ENCODE measurements at places on chromosomes 2 and 18.

DNA sequence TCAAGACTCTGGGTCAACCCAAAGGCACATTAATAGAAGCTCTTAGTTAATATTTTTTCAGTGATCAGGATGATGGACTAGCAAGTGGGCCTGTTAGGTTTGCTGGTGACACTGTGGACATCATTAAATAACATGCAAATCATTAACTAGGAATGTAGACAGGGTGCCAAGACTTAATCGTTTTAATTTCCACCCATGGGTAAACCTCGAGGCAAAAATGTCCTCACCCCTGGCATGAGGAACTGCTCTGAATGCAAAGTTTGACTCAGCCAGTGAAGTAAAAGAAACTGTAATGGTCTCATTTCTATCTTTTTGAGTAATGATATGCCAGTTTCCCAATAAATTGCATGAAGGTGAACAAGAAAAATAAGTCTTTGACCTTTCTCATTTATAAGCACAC, 152.6 kb upstream of the MEX3C start:
- DNase-seq, result no peak

DNA sequence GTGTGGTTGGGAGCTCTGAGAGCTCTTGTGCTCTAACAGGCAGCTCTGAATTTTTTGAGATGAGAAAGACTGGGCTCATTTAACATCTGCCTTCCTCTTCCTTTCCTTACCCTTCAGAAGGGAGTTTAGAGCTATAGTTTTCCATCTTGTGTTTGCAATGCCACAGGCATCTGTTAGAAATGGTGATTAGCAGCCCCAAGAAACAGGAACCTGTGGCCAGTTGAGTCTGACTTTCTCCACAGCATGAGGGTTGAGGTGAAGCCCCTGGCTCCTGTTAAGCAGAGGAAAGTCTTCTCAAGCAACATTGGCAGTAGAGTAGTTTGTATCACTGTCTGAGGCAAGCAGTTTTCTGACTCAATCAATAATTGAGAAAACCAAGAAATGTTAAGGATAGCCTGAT, 577.4 kb downstream of the ZEB2 start:
- no peak for DNase-seq

- DNase-seq, result no peak
Observed at GRCh38 chr2:121567452-121567851, 36.8 kb downstream of the RNU4ATAC start.

- DNase-seq, result no peak
Observed at GRCh38 chr2:191152482-191153240, 1.9 kb upstream of the STAT4 start.

DNA sequence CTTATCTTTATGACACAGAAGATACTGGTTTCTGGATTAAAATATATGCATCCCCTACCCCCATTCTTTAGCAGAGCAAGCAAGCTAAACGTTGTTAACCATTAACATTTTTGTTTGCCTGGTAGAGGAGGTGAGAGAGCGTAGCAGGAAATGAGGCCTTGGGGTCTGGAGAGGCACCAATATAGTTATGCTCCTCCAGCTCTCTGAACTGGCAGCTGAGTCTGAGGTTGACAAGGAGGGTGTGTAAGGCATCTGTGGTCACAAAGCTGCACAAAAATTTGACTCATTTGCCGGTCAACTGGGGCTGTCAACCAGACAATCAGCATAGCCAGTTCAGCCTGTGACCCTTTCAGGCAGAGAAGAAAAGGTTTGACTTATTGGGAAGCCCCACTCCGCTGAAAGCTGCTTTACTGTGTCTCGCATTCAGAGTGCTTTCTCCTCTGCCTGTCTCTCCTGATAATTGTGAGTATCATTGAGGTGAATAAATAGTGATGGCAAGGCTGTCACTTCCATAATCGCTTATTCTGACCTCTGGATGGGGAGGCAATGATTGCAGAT, 647.5 kb upstream of the SETBP1 start:
- no peak for DNase-seq

- DNase-seq, result no peak
Observed at GRCh38 chr2:8357738-8358518, 323.9 kb upstream of the ID2 start.
